ENCODE measurements at places on chromosomes 16 and 17.
A peak's percentile ranks its signal among the peaks of the same experiment; 100 is the strongest.

- DNase-seq, result no peak
Observed at GRCh38 chr16:11992008-11992584, 15.6 kb downstream of the SNX29 start.

DNA sequence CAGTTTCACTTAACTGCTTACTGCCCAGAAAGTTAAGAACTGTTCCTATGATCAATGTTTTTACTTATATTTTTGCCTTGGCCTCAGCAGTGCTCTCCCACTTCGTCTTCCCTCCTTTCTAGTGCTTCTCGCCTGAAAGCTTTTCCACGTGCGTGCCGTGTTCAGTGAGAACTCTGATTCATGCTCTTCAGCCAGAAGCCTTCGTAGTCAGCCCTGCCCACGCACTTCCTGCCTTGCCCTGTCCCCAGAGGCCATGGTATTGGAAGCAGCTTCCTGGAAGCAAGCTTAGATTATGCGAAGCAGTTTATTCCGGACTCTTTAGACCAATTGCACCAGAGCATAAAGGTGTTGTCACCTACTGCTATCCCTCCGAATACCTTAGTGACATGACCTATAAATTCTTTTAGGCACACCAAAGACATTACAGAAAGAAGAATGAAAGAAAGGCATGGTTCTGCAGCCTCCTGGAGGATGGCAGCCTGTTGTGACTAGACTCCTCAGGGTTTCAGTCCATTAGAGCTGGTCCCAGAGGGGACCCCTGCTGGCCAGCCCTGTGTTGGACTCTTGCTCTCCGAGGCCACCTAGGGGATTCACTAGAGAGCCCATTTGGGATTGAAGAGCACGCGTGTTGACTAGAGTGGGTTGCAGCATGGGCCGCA is 105.2 kb downstream of the RPTOR start:
- DNase-seq, result peak; percentile 62

DNA sequence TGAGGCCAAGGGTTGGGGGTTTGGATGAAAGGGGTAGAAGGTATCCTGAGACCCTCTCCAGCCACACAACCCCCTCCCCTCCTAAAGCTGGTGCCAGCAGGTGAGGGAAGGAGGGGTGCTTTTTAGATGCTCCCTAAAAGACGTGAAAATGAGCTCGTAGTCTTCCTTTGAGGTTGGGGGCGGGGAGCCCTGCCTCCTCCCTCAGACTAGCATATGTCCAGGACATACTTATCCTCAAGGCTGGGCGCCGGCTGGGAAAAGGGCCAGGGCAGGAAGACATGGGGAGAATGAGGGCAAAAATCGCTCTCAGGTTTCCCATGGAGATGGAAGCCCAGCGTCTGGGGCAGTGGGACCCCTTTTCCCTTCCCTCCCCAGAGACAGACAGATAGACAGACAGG is 26.7 kb downstream of the SRCIN1 start:
- DNase-seq, result no peak

DNA sequence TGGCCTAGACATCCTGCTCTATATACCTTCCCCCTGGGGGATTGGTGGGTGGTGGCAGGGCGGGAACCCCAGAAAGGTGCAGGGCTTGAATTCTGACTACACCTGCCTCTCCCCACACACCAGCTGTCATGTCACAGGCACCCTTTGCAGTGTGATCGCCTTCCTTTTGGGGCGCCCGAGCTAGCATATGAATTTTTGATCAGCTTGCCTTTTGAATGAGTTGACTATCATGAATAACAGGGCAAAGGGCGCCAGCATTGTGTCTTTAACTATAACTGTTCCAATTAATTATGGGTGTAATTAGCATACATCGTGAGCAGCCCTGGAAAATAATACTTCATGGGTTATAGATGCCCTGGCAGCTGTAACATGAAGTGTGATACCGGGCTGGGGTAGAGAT is 72.7 kb downstream of the CYLD start:
- DNase-seq, result no peak

GRCh38 chr17:64084086-64084939 is 45.6 kb downstream of the ERN1 start:
- no peak for DNase-seq

- no peak for DNase-seq
Observed at GRCh38 chr17:1056761-1057160, 59.8 kb downstream of the TIMM22 start.

DNA sequence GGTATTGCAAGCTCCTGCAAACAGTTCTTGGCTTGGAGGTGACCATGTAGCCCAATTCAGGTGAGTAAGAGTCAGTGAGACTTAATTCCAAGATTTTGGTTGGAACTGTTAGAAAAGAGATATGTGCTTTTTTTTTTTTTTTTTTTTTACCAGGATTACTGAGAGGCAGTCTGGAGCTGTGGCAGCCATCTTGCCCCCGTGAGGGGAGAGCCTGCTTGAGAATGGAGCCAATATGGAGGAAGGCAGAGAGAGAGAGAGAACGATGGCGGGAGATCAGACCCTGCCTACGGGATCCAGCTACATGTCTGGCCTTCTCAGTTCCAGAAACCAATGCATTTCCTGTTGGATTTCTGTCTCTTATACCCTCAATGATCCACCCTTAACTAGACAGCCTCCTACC is 97.8 kb downstream of the MYH11 start:
- DNase-seq, result no peak

DNA sequence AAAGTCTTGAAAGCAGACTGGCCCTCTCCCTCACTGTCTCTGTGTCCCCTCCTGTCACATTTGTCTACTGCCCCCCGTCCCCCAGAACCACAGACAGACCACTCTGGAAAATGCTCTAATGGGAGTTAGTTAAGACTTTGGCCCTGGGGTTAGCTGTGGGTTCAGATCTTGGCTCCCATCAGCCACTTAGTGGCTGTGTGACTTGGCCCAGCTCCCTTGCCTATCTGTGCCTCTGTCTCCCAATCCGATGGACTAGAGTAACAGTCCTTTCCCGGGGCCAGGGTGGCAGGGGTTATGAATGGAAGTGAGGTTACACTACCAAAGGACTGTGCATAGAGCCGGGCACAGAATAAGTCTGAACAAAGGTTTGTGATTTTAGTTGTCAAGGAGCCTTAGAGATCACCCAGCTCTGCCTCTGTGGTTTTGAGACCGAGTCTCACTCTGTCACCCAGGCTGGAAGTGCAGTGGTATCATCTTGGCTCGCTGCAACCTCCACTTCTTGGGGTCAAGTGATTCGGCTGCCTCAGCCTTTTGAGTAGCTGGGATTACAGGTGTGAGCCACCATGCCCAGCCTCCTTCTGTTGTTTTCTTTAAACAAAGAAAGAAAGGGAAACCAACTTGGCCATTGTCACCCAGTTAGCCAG is 23.7 kb downstream of the PPL start:
- no peak for DNase-seq

- DNase-seq, result no peak
Observed at GRCh38 chr17:31525801-31526549, 134.5 kb downstream of the RAB11FIP4 start.

DNA sequence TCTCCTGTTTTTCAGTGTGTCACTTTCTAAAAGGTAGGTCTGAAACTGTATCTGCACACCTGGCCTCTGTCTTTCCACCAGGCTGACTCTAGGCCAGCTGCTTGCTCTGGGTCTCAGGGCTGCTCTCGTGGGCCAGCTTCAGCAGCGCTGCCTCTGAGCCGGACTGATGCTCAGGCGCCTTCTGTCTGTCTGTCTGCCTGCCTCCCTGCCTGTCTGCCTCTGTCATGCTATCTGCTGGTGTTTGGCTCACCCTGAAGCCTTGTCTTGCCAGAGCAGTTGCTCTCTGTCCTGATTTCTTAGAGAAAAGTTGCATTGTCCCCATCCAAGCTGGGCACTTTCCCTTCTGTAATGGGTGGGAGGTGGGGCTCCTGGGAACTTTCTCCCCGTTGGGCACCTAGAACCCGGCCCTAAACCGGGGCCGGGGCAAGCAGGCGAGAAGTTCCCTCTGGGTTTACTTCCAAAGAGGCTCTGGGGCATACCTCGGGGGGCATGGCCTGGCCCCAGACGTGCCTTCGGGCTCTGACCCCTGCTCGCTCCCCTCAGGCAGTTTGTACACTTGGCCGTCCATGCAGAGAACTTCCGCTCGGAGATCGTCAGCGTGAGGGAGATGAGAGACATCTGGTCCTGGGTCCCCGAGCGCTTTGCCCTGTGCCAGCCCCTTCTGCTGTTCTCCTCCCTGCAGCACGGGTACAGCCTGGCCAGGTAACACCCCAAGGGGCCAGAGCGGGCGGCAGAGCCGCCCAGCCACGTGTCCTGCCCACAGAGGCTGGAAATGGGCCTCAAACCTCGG is 15.9 kb upstream of the ATP6V0C start:
- no peak for DNase-seq

DNA sequence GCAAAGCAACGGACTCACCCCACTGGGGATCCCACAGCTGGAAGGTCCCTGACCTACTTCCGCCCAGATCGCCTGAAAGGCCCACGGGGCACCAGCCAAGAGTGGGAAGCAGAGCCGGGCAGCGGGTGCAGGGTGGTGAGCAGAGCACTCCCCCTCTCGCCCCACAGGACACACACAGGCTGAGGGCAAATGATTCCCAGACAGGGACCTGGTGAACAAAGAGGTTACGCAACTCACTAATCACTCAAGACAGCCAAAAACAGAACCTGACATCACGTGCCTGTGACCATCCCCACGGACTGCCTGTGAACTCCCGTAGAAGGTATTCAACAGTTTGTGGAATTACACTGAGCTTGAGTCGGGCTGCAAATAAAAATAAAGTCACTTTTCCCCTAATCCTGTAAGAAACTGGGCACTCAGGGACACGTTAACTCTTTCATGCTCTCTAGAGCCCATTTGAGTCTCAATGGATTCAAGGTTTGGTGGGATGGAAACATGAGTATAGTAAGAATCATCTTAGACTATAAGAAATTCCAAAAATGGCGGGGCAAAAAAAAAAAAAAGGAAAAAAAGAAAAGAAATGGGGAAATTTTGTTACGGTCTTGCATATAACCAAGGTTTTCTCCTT is 396.1 kb downstream of the SOX9 start:
- DNase-seq, result peak; percentile 25

- DNase-seq, result no peak
Observed at GRCh38 chr16:46911038-46911437, 26.9 kb downstream of the GPT2 start.

DNA sequence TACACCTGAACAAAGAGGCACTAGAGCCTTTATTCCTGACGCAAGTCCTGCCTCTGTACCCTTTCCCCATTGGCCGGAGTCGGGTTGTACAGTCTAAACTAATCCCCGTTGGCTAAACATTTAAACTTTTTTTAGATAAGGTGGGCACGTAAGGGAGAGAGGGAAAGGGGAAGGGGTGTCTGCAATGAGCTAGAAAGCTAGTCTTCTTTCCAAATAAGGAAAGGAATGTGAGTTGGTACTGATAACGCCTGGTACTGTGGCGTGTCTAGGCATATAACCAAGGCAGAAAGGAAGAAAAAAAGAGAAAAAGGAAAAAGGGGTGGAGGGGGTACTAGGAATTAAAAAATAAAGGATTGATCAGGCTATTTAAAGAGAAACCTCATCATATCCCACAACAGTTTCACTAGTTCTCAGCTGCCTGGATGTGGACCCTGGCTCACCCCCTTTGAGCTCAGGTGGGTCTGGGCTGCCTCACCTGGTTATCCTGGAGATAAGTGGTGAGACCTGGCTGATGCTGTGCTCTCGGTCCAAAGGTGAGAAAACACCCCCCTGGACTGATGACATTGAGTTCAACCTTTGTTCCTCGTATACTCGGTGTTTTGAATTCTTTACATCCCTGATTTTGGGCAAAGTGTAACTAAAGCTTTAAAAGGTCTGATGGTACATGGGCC is 90.9 kb upstream of the EEF2KMT start:
- DNase-seq, result no peak

- DNase-seq, result peak; percentile 13
Observed at GRCh38 chr16:62408760-62409159, 372.5 kb upstream of the CDH8 start.

DNA sequence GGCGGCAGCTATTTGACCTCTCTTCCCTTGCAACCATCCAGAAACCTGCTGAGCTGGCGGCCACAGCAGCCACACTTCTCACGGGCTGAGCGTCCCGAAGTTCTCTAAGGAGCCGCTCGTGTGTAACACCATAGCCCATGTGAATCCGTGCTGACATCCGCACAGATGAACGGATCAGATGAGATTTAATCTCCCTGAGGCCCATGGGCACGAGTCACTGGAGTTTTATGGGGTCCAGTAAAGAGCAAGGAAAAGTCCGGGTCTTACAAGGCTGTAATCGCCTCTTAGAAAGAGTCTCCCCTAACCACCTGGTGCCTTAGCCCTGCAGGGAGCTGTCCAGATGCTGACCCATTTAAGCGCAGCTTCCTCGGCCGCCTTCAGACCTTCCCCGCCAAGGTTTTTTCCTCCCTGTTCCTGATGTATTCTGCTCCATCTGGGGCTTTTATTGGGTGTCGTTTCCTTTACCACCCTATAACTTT is 5.5 kb upstream of the CACNG5 start:
- peak; percentile 82 for DNase-seq

DNA sequence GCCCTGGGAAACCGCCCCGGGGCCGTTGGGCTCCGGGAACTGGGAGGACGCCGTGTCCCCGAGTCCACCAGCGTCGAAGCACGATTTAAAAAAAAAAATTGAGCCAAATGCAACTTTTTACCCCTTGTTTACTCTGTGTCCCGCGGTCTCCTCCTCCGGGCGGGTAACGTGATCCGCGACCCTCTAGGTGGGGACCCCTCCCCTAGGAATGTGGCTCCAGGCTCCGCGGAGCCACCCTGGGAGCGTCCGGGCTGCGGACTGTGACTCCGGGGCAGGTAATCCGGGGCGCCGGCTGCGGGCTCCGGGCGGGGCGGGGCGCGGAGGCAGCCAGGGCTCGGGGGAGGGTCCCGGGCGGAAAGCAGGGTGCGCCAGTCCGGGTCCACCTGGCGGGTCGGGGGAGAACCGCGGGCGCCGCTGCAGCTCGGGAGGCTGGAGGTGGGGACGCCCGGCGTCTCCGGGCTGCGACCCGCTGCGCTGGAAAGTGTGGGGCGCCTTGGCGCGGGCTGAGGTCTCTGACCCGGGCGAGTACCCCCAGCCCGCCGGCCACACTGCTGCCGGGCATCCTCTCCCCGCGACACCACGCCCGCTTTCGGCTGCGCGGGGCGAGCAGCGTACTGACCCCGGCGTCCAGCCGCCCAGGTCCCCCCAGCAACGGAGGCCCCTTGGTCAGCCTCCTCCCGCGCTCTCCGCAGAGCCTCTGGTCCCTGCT is 852 bp upstream of the HELZ start:
- DNase-seq, result peak; percentile 84

- no peak for DNase-seq
Observed at GRCh38 chr16:79426663-79427062, 173.9 kb downstream of the MAF start.

DNA sequence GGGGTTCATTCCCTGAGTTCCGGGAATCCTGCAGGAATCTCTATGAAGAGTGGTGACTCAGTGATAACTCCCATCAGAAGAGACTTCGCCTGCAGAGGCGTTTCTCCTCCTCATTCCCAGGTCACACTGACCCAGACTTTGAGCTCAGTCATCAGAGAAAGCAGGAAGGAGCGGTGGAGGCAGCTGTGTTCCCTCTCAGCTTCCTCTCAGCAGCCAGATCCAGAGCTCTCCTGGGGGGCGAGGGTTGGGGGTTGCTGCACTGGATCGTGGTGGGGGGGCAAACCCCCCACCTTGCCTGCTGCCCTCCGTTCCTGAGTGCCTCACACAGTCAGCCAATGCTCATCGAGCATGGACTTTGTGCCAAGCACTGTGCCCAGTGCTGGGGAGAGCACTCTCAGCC is 271.2 kb downstream of the CBLN1 start:
- no peak for DNase-seq
